ENCODE measurements at places on chromosomes 11 and 22. TPM values are rescaled to one million over a fixed set of nuclear protein-coding genes. Genes with fewer than 3 reads are reported as not detected.

- no peak overlapping the region for H3K4me3 ChIP-seq
- H3K4me1 ChIP-seq, result no peaks in the 10 kb centered on the region
- DNase-seq, result no peak
- no peaks in the 10 kb centered on the region for H3K27me3 ChIP-seq
Observed at GRCh38 chr11:13304655-13305335, 27.2 kb downstream of the BMAL1 start.

The NRXN2 gene
- total RNA-seq, result 2.7 TPM

GRCh38 chr11:2091786-2092463 lies 47.3 kb downstream of the IGF2 start:
- H3K36me3 ChIP-seq, result no peaks in the 10 kb centered on the region
- peaks cover 35% of the 10 kb centered on the region for H3K4me1 ChIP-seq
- no peak overlapping the region for H3K27ac ChIP-seq
- no peak for DNase-seq
- no peaks in the 10 kb centered on the region for H3K27me3 ChIP-seq

DNA sequence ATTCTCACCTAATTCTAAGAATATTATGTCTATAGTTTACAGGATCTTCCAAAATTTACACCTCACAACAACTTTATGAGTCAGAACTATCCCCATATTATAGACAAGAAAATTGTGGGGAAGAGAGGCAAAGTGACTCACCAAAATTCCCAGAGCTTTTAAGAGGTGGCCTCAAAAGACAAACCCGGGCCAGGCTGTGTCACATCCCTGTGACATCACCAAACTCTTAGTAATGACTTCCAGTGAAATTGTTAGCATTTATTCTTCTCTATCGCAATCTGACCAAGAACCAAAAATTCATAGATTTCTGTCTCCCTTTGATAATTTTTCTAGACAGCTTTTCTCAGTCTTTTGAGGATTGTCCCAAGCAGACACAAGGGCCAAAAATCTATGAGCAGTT lies 134.3 kb downstream of the SNX19 start:
- no peaks in the 10 kb centered on the region for H3K36me3 ChIP-seq
- H3K4me1 ChIP-seq, result peaks cover 58% of the 10 kb centered on the region
- no peak for DNase-seq
- peak overlapping the region; percentile 96 for H3K27ac ChIP-seq
- no peaks in the 10 kb centered on the region for H3K27me3 ChIP-seq

- peaks cover 12% of the 10 kb centered on the region for H3K4me1 ChIP-seq
- H3K27ac ChIP-seq, result no peak overlapping the region
- H3K36me3 ChIP-seq, result no peaks in the 10 kb centered on the region
- peaks cover 4% of the 10 kb centered on the region for H3K27me3 ChIP-seq
Observed at GRCh38 chr11:119585043-119585781, 143.8 kb downstream of the NECTIN1 start.

The CAPN5 gene
- total RNA-seq, result 12.8 TPM

DNA sequence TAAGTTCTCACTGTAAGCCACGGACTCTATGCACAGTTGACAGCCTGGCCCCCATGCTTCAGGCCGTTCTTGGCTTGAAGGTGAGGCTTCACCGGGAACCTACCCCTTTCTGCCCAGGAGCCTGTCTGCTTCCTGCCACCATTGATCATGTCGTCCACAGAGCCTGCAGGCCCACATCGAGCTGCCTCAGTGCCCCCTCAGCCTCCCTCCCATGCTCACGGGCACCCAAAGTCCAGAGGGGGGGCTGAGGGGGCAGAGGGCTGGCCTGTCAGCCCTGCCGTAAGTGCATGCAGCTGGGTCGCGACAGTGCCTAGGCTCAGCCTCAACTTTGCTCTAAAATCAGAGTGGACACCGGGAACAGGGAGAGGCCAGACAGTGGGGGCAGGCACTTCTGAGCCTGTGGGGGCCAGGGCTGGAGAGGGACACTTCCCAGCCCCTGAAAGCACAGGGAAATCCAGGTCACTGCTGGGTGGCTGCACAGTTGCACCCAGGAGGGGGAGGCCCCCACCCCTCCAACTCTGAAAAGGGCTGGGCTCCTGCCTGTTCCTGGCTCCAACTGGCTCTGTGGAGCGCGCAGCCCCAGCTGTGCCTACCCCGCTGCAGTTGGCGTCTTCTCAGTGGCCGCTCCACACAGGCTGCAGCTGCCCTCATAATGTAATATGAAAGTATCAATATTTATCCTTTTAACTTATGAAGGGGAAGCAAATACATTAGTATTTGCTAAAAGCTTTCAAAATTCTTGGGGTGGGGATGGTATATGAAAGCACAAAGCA lies 598.6 kb downstream of the DLG2 start:
- no peaks in the 10 kb centered on the region for H3K4me1 ChIP-seq
- H3K4me3 ChIP-seq, result no peak overlapping the region
- peaks cover 3% of the 10 kb centered on the region for H3K27me3 ChIP-seq
- DNase-seq, result no peak
- H3K36me3 ChIP-seq, result no peaks in the 10 kb centered on the region
- H3K27ac ChIP-seq, result no peak overlapping the region

- H3K27me3 ChIP-seq, result no peaks in the 10 kb centered on the region
- no peak overlapping the region for H3K4me3 ChIP-seq
- H3K27ac ChIP-seq, result no peak overlapping the region
- DNase-seq, result no peak
- no peaks in the 10 kb centered on the region for H3K36me3 ChIP-seq
- H3K4me1 ChIP-seq, result no peaks in the 10 kb centered on the region
Observed at GRCh38 chr11:84218318-84218717, 932.2 kb upstream of the CCDC90B start.

The CTNND1 gene
- total RNA-seq, result 183 TPM

DNA sequence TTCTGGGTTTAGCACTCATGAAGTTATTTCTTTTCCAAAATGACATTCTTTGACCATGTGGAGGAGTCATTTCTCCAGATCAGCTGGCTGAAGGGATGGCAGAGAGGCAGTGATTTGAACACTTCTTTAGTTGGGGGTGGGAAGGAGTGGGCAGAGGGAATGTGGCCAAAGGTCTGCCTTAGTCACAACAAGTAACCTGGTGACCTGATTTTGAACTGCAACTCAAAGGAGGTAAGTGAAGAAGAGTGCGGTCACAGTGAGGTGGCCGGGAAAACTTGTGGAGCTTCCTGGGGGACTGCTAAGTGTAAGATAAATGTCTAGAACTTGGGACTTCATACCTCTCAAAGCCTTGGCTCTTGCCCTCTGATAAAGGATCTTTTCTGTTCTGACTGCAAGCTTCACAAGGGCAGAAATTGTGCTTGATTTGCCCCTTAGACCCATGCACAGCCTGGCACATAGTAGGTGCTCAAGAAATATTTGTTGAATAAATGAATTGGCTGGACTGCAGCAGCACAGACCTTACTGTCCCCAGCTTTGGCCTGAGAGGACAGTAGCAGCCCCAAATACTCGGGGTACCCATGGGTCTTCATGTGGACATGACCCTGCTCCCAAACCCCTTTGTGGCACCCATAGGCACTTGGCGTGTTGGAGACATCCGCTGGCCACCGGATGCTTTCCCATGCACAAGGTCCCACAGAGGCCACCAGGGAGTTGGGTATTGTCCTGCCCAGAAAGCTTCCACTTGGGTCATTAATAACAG lies 99.0 kb upstream of the ALX4 start:
- no peak overlapping the region for H3K4me3 ChIP-seq
- H3K4me1 ChIP-seq, result no peaks in the 10 kb centered on the region
- H3K36me3 ChIP-seq, result no peaks in the 10 kb centered on the region
- peaks cover 49% of the 10 kb centered on the region for H3K27me3 ChIP-seq

DNA sequence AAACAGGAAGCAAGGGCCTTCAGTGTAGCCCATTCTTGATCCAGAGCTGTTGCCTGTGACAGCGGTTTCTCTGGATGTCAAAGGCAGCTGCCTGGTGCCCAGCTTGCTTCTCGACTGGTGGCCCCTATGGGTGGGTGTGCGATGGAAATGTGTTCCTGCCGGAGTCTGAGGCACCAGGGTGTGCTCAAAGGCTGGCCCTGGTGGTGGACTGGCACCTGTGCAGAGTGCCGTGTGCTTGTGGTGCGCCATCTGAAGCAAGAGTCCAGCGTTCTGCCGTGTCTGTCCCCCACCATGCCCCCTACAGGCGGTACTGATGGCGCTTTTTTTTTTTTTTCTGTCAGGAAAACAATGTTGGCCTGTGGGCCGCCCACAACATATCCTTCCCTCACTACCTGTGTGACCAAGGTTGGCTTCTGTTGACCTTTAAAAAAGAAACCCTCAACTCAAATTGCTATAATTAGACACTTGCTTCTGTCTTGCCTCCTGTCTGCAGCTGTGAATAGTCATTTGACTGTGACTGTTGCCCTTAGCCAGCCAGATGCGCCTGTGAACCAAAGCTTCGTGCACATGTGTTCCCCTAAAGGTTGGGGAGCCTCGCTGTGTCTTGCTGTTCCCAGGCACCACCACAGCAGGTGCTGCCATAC lies 4.7 kb upstream of the RANBP1 start:
- no peak overlapping the region for H3K27ac ChIP-seq
- DNase-seq, result no peak
- H3K36me3 ChIP-seq, result peaks cover 32% of the 10 kb centered on the region
- H3K27me3 ChIP-seq, result no peaks in the 10 kb centered on the region
- H3K4me1 ChIP-seq, result peaks cover 4% of the 10 kb centered on the region

The NCR3LG1 gene
- total RNA-seq, result 9.0 TPM

- no peaks in the 10 kb centered on the region for H3K4me1 ChIP-seq
- no peak overlapping the region for H3K4me3 ChIP-seq
- H3K27me3 ChIP-seq, result no peaks in the 10 kb centered on the region
- no peak overlapping the region for H3K27ac ChIP-seq
- no peaks in the 10 kb centered on the region for H3K36me3 ChIP-seq
- DNase-seq, result no peak
Observed at GRCh38 chr11:91136631-91137030, 913.8 kb upstream of the CHORDC1 start.

GRCh38 chr11:73940801-73941570 lies 9.8 kb upstream of the DNAJB13 start:
- peaks cover 3% of the 10 kb centered on the region for H3K27me3 ChIP-seq
- H3K36me3 ChIP-seq, result peaks cover 4% of the 10 kb centered on the region
- DNase-seq, result no peak
- no peaks in the 10 kb centered on the region for H3K4me1 ChIP-seq
- no peak overlapping the region for H3K27ac ChIP-seq

- H3K27me3 ChIP-seq, result peaks cover 6% of the 10 kb centered on the region
- H3K36me3 ChIP-seq, result no peaks in the 10 kb centered on the region
- no peak overlapping the region for H3K4me3 ChIP-seq
- no peak overlapping the region for H3K27ac ChIP-seq
Observed at GRCh38 chr11:1917523-1918435, 1.7 kb upstream of the TNNT3 start.

DNA sequence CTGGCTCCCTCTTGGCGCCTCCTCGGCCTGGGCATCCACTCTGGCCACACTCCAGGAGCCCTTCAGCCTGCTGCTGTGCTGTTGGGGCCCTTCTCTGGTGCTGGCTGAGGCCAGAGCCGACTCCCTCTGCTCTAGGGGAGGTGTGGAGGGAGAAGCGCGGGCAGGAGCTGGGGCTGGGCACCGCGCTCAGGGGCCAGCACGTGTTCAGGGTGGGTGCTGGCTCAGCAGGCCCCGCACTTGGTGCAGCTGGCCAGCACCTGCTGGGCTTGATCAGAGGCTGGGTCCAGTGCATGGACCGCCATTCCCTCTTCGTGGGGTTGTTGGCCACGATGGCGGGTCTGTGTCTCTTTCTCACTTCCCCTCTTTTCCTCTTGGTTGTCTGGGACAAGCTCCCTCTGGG lies 2381.0 kb downstream of the LRRC4C start:
- DNase-seq, result no peak
- H3K27me3 ChIP-seq, result no peaks in the 10 kb centered on the region
- no peaks in the 10 kb centered on the region for H3K36me3 ChIP-seq
- H3K4me1 ChIP-seq, result no peaks in the 10 kb centered on the region
- no peak overlapping the region for H3K27ac ChIP-seq
- no peak overlapping the region for H3K4me3 ChIP-seq

GRCh38 chr11:67614730-67615714 lies 8.3 kb downstream of the NDUFV1 start:
- no peaks in the 10 kb centered on the region for H3K27me3 ChIP-seq
- no peak overlapping the region for H3K27ac ChIP-seq
- no peak for DNase-seq
- peaks cover 11% of the 10 kb centered on the region for H3K36me3 ChIP-seq
- H3K4me1 ChIP-seq, result peaks cover 7% of the 10 kb centered on the region

- H3K27ac ChIP-seq, result no peak overlapping the region
- peaks cover 26% of the 10 kb centered on the region for H3K4me1 ChIP-seq
Observed at GRCh38 chr22:43291381-43291780, 51.8 kb downstream of the SCUBE1 start.

- H3K36me3 ChIP-seq, result no peaks in the 10 kb centered on the region
- no peak overlapping the region for H3K4me3 ChIP-seq
- DNase-seq, result peak; percentile 51
- H3K4me1 ChIP-seq, result no peaks in the 10 kb centered on the region
- H3K27me3 ChIP-seq, result no peaks in the 10 kb centered on the region
Observed at GRCh38 chr11:129443276-129443675, 67.6 kb downstream of the BARX2 start.

DNA sequence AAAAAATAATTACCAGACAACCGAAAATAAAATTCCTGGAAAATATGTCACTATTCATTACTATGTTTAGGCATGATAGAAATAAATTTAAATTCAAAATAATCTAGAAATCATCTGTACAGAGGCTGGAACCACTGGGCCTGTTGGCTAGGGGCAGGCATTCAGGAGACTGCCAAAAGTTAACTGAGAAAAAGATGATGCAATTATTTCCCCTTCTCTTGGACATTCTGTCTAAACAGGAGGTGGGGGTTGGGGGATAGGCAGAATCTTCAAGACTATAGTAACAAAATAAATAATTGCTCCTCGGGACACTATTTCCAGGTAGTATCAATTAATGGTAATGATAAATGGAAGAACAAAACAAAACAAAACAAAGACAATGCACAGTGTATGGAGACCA lies 14.1 kb downstream of the BTBD10 start:
- peak overlapping the region; percentile 61 for H3K27ac ChIP-seq
- H3K36me3 ChIP-seq, result no peaks in the 10 kb centered on the region
- DNase-seq, result no peak
- no peaks in the 10 kb centered on the region for H3K27me3 ChIP-seq
- peaks cover 17% of the 10 kb centered on the region for H3K4me1 ChIP-seq

GRCh38 chr11:66491315-66491935 lies 11.2 kb downstream of the DPP3 start:
- H3K27ac ChIP-seq, result no peak overlapping the region
- no peak overlapping the region for H3K4me3 ChIP-seq
- H3K36me3 ChIP-seq, result peaks cover 10% of the 10 kb centered on the region
- no peak for DNase-seq

The KLHL35 gene
- total RNA-seq, result 2.3 TPM

The PIWIL4 gene
- total RNA-seq, result 1.2 TPM

GRCh38 chr11:106585061-106585460 lies 433.2 kb downstream of the GUCY1A2 start:
- peaks cover 2% of the 10 kb centered on the region for H3K27me3 ChIP-seq
- H3K36me3 ChIP-seq, result no peaks in the 10 kb centered on the region
- no peak overlapping the region for H3K4me3 ChIP-seq
- no peaks in the 10 kb centered on the region for H3K4me1 ChIP-seq

GRCh38 chr11:86248609-86249008 lies 4.1 kb downstream of the EED start:
- peak overlapping the region; percentile 40 for H3K27ac ChIP-seq
- H3K27me3 ChIP-seq, result no peaks in the 10 kb centered on the region
- peaks cover 40% of the 10 kb centered on the region for H3K4me1 ChIP-seq
- no peak overlapping the region for H3K4me3 ChIP-seq
- DNase-seq, result no peak

Measured in osteocyte (in vitro differentiated cells).